ENCODE measurements at places on chromosomes 4 and X.

GRCh38 chrX:154460326-154460725 is 2.2 kb downstream of the PLXNA3 start:
- DNase-seq = no peak

- no peak for DNase-seq
These were observed 27.5 kb downstream of the CCDC149 start for GRCh38 chr4:24885342-24885741.

DNA sequence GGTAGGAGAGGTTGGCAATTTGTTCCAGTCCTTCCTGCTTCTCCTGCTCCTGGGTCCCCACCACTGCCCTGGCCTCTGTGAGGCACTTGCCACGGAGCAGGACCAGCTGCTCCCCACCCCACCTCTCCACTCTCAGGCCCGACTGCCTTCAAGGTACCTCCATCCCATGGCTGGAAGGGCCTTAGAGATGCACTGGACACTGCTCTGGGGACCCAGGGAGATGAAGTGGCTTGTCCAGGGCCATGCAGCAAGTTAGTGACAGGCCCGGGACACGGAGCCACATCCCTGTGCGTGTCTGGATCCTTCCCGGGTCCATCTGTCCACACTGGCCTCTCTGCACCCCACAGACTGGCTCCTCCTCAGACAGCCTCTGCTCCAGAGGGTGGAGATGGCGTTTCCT is 105.3 kb downstream of the CPZ start:
- no peak for DNase-seq

DNA sequence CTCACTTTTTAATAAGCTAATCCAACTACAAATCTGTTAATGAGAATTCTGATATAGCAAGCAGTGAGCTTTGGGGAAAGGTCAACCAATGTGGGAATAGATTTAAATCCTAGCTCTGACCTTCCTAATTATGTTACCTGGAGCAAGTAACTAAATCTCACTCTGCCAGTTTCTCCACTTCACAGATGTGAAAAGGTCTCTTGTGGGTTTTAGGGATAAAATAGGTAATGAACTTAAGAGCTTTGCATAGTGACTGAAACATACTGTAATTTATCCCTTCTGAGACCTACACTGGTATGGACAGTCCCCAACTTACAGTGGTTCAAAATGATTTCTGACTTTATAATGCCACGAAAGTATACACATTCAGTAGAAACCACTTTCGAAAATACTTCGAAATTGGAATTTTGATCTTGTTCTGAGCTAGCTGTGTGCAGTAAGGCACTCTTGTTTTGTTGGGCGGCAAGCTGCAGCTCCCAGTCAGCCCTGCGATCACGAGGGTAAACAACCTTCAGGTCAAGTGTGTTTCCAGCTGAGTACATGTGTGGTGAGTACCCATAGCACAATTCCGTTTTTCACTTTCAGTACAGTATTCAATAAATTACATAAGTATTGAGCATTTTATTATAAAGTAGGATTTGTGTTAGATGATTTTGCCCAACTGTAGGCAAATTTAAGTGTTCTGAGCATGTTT is 93.7 kb downstream of the ADGRL3 start:
- no peak for DNase-seq

DNA sequence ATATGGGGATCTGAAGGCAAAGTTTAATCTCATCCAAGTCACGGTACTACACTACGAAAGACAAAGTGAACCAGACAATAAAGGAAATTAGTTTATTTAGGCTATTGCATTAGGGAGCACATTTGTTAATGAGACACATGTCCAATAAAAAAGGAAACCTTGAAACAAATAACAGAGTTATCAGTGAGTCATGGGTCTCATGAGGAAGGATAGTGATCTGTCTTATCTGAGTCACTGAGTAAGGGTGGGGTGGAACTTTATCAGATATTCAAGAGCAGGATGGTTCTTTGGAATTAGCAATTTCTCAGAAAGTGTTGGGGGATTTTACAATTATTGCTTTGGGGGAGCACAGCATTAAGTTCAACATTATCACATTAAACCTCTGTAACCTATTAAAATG is 188.9 kb upstream of the IL1RAPL1 start:
- DNase-seq = no peak

GRCh38 chr4:119730671-119730950 is 102.0 kb upstream of the PDE5A start:
- DNase-seq = no peak

All from CD4-positive, alpha-beta T cell treated with Interleukin-15 for 4 hours (primary cell).